ENCODE measurements at places on chromosomes 1 and 21. TPM values are rescaled to one million over a fixed set of nuclear protein-coding genes. Genes with fewer than 3 reads are reported as not detected.

Gene CD101
- total RNA-seq: 3.1 TPM

Gene CNR2
- total RNA-seq: not detected

Gene LPAR3
- 51.8 TPM for total RNA-seq

Gene CZIB
- total RNA-seq: 44.7 TPM

Gene IFI44L
- total RNA-seq: 5.5 TPM

Gene OPRD1
- total RNA-seq: not detected

Gene ICOSLG
- 0.93 TPM for total RNA-seq

Gene ETV3L
- total RNA-seq: not detected

Gene IL20
- not detected for total RNA-seq

Gene SLC25A34
- 3.0 TPM for total RNA-seq

Gene SUSD4
- total RNA-seq: 29.7 TPM

Gene SEMA4A
- 2.6 TPM for total RNA-seq

Gene PLXNA2
- total RNA-seq: 16.2 TPM

Gene CENPS
- 5.2 TPM for total RNA-seq

Gene BRINP3
- 11.1 TPM for total RNA-seq

Gene FMO5
- 1.5 TPM for total RNA-seq

Gene LAX1
- total RNA-seq: 0.22 TPM

Gene LHX8
- not detected for total RNA-seq

Gene KRTAP11-1
- total RNA-seq: not detected

Gene PLPPR5
- total RNA-seq: not detected

Gene SH2D1B
- total RNA-seq: 0.35 TPM

Gene SPRR1B
- not detected for total RNA-seq

Gene ATP5PO
- 608 TPM for total RNA-seq

Gene TNFSF4
- total RNA-seq: 1.9 TPM

Gene AQP10
- total RNA-seq: 0.37 TPM

Gene RPE65
- not detected for total RNA-seq

Gene PDZK1IP1
- total RNA-seq: not detected

Gene NPHS2
- total RNA-seq: not detected

Gene MX2
- total RNA-seq: 11.3 TPM

Gene MYOG
- total RNA-seq: not detected

Gene HEYL
- 50.5 TPM for total RNA-seq

Gene FCRL6
- 0.54 TPM for total RNA-seq

Gene TRPM2
- total RNA-seq: 1.7 TPM

Gene KRTAP7-1
- not detected for total RNA-seq

Measured in right cardiac atrium (tissue), 5 donors.